ENCODE measurements at places on chromosomes 7 and 10. TPM values are rescaled to one million over a fixed set of nuclear protein-coding genes. Genes with fewer than 3 reads are reported as not detected.

- DNase-seq = peak; percentile 73
Observed at GRCh38 chr7:148940702-148941597, 56.9 kb upstream of the EZH2 start.

DNA sequence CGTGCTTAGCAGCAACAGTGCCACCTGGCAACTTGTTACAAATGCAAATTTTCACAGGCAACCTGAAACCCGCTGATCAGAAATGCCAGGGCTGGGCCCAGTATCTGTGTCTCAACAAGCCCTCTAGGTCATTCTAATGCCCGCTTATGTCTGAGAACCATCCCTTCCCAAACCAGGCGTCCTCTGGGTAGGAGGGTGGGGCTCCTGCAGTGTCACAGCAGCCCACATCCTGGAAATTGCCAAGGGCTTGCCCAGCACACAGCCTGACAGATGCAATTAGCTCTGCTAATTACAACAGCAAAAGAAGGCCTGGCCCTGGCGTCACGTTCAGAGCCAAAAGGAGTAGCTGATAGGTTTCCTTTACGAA lies 15.9 kb downstream of the ITPRIP start:
- peak; percentile 29 for DNase-seq

The ZFYVE27 gene
- total RNA-seq = 19.2 TPM

The CCAR1 gene
- 67.7 TPM for total RNA-seq

The SNX10 gene
- total RNA-seq = 16.2 TPM

The LEP gene
- total RNA-seq = not detected

The CHAT gene
- total RNA-seq = not detected

The TMEM176B gene
- 0.80 TPM for total RNA-seq

The NYAP1 gene
- 5.5 TPM for total RNA-seq

DNA sequence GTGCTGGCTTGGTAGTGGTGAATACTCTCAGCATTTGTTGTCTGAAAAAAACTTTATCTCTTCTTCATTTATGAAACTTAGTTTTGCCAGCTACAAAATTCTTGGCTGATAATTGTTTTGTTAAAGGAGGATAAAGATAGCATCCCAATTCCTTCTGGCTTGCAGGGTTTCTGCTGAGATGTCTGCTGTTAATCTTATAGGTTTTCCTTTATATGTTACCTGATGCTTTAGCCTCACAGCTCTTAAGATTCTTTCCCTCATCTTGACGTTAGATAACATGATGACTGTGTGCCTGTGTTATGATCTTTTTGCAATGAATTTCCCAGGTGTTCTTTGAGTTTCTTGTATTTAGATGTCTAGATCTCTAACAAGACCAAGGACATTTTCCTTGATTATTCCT lies 9.9 kb upstream of the MRPS33 start:
- no peak for DNase-seq

- DNase-seq = no peak
Observed at GRCh38 chr10:119761106-119761505, 35.3 kb downstream of the INPP5F start.

DNA sequence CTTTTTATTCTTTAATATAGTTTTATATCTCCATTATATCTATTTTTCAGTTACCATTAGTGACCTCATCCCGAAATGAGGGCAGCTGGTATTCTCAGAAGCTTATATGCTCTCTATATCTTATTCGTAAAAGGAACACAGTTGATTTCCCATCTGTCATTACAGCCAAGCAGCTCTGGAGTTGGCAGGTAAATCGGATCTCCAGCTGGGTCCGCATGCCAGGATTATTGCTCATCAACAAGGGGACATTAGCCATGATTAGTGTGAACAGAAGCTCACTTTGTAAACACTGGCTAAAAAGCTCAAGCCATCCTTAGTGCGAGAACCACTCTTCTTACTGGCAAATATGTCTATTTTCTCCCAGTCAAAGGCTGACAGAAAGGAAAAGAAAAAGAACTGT lies 180.3 kb downstream of the NPSR1 start:
- no peak for DNase-seq

The HGF gene
- total RNA-seq = 1.1 TPM

- no peak for DNase-seq
Observed at GRCh38 chr10:107899502-107900062, 735.1 kb upstream of the SORCS1 start.

- no peak for DNase-seq
Observed at GRCh38 chr7:73448609-73449008, 15.0 kb downstream of the FZD9 start.

- DNase-seq = no peak
Observed at GRCh38 chr10:60172363-60172990, 217.2 kb downstream of the ANK3 start.

DNA sequence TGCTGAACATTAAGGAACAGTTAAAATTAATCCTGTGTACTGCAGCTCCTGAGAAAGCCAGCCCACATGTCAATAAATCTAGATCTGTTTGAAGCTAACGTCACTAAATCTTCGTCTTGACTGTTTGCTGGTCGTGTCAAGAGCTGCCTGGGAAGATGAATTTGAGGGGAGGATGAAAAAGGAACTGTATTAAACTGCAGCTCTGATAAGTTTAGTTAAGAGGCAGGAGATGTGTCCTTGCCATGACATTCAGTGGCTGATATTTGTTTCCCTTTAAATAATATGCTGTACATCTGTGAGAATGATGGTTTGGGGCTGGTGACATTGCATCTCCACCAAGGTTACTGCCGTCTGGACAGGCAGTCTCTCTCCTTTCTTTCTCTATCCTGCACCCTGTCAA lies 435.3 kb downstream of the LRMDA start:
- DNase-seq = no peak

The GPR22 gene
- not detected for total RNA-seq

- no peak for DNase-seq
Observed at GRCh38 chr10:112045938-112046337, 137.6 kb downstream of the GPAM start.

- no peak for DNase-seq
Observed at GRCh38 chr7:50751146-50751545, 31.6 kb downstream of the GRB10 start.

All from H7 (cell line).